Mesothelial cell of epicardium (in vitro differentiated cells): ENCODE measurements at places on chromosomes 5 and 9. TPM values are rescaled to one million over a fixed set of nuclear protein-coding genes. Genes with fewer than 3 reads are reported as not detected.

DNA sequence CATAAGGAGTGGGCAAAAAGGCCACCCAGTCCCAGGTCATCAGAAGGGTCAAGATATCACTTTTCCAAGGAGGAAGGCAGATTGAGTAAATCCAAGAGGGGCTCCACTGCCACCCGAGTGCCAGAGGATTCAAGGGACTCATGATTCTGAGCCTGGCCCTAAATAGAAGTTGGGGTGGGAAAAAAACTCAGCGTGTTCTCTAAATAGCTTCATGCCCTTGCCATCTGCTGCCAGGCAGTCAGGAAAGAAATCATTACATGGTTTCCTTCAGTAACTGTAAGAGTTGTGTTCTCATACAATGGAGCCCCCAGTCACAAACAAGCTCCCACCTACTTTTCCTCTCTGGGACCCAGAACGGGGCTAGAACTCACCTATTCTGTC lies 37.2 kb downstream of the SAR1B start:
- H3K4me3 ChIP-seq, result no peak overlapping the region
- no peaks in the 10 kb centered on the region for H3K36me3 ChIP-seq
- no peak for DNase-seq
- H3K4me1 ChIP-seq, result no peaks in the 10 kb centered on the region

- no peaks in the 10 kb centered on the region for H3K36me3 ChIP-seq
- H3K27me3 ChIP-seq, result no peaks in the 10 kb centered on the region
- DNase-seq, result no peak
- peaks cover 7% of the 10 kb centered on the region for H3K4me1 ChIP-seq
- no peak overlapping the region for H3K4me3 ChIP-seq
- no peak overlapping the region for H3K27ac ChIP-seq
Measured at GRCh38 chr5:36273809-36274526, 27.7 kb downstream of the RANBP3L start.

DNA sequence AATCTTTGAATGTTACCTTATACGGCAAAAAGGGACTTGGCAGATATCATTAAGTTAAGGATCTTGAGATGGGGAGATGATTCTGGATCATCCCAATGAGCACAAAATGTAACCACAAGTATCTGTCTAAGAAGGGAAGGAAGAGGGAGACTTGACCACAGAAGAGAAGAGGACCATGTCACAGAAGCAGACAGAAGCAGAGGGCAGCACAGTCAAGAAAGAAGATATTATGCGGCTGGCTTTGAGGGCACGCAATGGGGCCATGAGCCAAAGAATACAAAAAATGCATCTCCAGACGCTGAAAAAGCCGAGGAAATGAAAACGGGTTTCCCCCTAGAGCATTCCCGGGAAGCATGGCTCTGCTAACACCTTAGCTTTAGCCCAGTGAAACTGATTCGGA lies 225.3 kb downstream of the NR2F1-AS1 start:
- no peak overlapping the region for H3K27ac ChIP-seq
- no peak for DNase-seq
- H3K4me1 ChIP-seq, result peaks cover 17% of the 10 kb centered on the region

Gene CLIC3
- total RNA-seq, result 1.5 to 2.9 TPM (median 1.7 TPM) in 3 replicates

Gene AJM1
- total RNA-seq, result 3.1 to 3.8 TPM (median 3.6 TPM) in 3 replicates

- no peak for DNase-seq
- peaks cover 7% of the 10 kb centered on the region for H3K4me1 ChIP-seq
- no peak overlapping the region for H3K4me3 ChIP-seq
- H3K36me3 ChIP-seq, result no peaks in the 10 kb centered on the region
- no peak overlapping the region for H3K27ac ChIP-seq
- H3K27me3 ChIP-seq, result no peaks in the 10 kb centered on the region
Measured at GRCh38 chr5:23450187-23450586, 57.2 kb upstream of the PRDM9 start.

- H3K36me3 ChIP-seq, result no peaks in the 10 kb centered on the region
- H3K4me3 ChIP-seq, result no peak overlapping the region
- H3K27me3 ChIP-seq, result no peaks in the 10 kb centered on the region
Measured at GRCh38 chr5:74040065-74040551, 414.1 kb downstream of the ARHGEF28 start.

GRCh38 chr9:90642570-90643539 lies at the start of gene DIRAS2:
Gene DIRAS2 (minus strand): TSS chr9:90642824. CDS start chr9:90613827, 28,997 bp downstream.
- H3K36me3 ChIP-seq, result no peaks in the 10 kb centered on the region
- peak; percentile 68 for DNase-seq
- H3K4me3 ChIP-seq, result peak within 1 kb of the TSS; percentile 91
- H3K27ac ChIP-seq, result peak within 1 kb of the TSS; percentile 69
- peaks cover 12% of the 10 kb centered on the region for H3K4me1 ChIP-seq

DNA sequence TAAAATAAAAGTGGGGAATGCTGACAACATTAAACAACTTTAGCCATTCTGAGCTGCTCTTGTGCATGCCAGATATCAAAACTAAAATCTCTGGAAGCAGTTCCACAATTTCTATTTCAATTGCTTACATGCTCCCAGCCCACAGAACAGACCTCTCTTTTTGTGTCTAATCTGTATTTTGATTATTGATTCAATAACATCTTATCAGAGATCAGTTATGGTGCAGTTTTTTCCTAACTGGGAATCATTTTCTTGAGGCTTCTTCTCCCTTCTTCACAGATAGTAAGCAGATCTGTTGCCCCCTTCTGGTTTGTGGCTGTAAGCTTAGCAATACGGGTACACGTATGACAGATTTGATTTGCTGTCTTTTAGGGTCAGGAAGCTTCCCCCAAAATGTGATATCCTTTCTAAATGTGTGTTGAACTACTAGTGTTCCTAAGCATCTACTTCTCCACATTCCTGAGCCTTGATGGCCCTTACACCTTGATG lies 39.4 kb downstream of the MRPS27 start:
- H3K27me3 ChIP-seq, result no peaks in the 10 kb centered on the region
- no peak overlapping the region for H3K4me3 ChIP-seq
- peaks cover 26% of the 10 kb centered on the region for H3K36me3 ChIP-seq
- no peak for DNase-seq
- H3K27ac ChIP-seq, result peak overlapping the region; percentile 88

Gene ADGRD2
- total RNA-seq, result 0.62 to 0.78 TPM (median 0.63 TPM) in 3 replicates

GRCh38 chr5:97628807-97629206 lies 445.8 kb upstream of the RIOK2 start:
- no peaks in the 10 kb centered on the region for H3K4me1 ChIP-seq
- H3K27me3 ChIP-seq, result no peaks in the 10 kb centered on the region
- no peak overlapping the region for H3K27ac ChIP-seq
- DNase-seq, result no peak

GRCh38 chr5:38807570-38808483 lies 38.0 kb upstream of the OSMR start:
- no peaks in the 10 kb centered on the region for H3K27me3 ChIP-seq
- H3K27ac ChIP-seq, result no peak overlapping the region
- H3K4me1 ChIP-seq, result peaks cover 20% of the 10 kb centered on the region
- no peaks in the 10 kb centered on the region for H3K36me3 ChIP-seq
- H3K4me3 ChIP-seq, result no peak overlapping the region

DNA sequence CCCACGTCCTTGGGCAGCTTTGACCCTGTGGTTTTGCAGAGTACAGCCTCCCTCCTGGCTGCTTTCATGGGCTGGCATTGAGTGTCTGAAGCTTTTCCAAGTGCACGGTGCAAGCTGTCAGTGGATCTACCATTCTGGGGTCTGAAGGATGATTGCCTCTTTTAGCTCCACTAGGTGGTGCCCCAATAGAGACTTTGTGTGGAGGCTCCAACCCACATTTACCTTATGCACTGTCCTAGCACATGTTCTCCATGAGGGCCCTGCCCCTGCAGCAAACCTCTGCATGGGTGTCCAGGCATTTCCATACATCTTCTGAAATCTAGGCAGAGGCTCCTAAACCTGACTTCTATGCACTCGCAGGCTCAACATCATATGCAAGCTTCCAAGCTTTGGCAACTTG lies 644.2 kb upstream of the CDH9 start:
- H3K27me3 ChIP-seq, result no peaks in the 10 kb centered on the region
- peaks cover 11% of the 10 kb centered on the region for H3K36me3 ChIP-seq
- no peak overlapping the region for H3K4me3 ChIP-seq
- no peak for DNase-seq
- H3K27ac ChIP-seq, result no peak overlapping the region
- no peaks in the 10 kb centered on the region for H3K4me1 ChIP-seq

- DNase-seq, result no peak
- no peaks in the 10 kb centered on the region for H3K36me3 ChIP-seq
- no peak overlapping the region for H3K4me3 ChIP-seq
Measured at GRCh38 chr9:13737885-13738284, 458.4 kb upstream of the MPDZ start.

- peaks cover 6% of the 10 kb centered on the region for H3K36me3 ChIP-seq
- peaks cover 84% of the 10 kb centered on the region for H3K4me1 ChIP-seq
- no peaks in the 10 kb centered on the region for H3K27me3 ChIP-seq
Measured at GRCh38 chr5:14447958-14448911, 133.4 kb upstream of the OTULINL start.

GRCh38 chr9:120707170-120707569 lies 7.1 kb downstream of the MEGF9 start:
- H3K27me3 ChIP-seq, result no peaks in the 10 kb centered on the region
- no peak overlapping the region for H3K4me3 ChIP-seq
- no peak for DNase-seq
- peaks cover 2% of the 10 kb centered on the region for H3K36me3 ChIP-seq

- DNase-seq, result no peak
- H3K4me1 ChIP-seq, result peaks cover 9% of the 10 kb centered on the region
- peaks cover 2% of the 10 kb centered on the region for H3K27me3 ChIP-seq
- no peaks in the 10 kb centered on the region for H3K36me3 ChIP-seq
Measured at GRCh38 chr9:18109675-18110074, 364.3 kb upstream of the ADAMTSL1 start.

GRCh38 chr5:6604946-6605345 lies 27.9 kb downstream of the NSUN2 start:
- no peak overlapping the region for H3K27ac ChIP-seq
- no peaks in the 10 kb centered on the region for H3K27me3 ChIP-seq
- peaks cover 49% of the 10 kb centered on the region for H3K36me3 ChIP-seq
- no peaks in the 10 kb centered on the region for H3K4me1 ChIP-seq

GRCh38 chr5:165015547-165015946 lies 1510.1 kb downstream of the MAT2B start:
- DNase-seq, result no peak
- H3K27ac ChIP-seq, result no peak overlapping the region
- no peak overlapping the region for H3K4me3 ChIP-seq
- H3K36me3 ChIP-seq, result no peaks in the 10 kb centered on the region
- peaks cover 6% of the 10 kb centered on the region for H3K4me1 ChIP-seq

- no peaks in the 10 kb centered on the region for H3K27me3 ChIP-seq
- no peak overlapping the region for H3K4me3 ChIP-seq
- DNase-seq, result no peak
- H3K4me1 ChIP-seq, result peaks cover 23% of the 10 kb centered on the region
- no peak overlapping the region for H3K27ac ChIP-seq
Measured at GRCh38 chr9:111005746-111006470, 32.4 kb downstream of the LPAR1 start.
